ENCODE measurements at places on chromosomes 6 and 20. TPM values are rescaled to one million over a fixed set of nuclear protein-coding genes. Genes with fewer than 3 reads are reported as not detected.

- DNase-seq = no peak
Measured at GRCh38 chr6:156886409-156886808, 109.2 kb downstream of the ARID1B start.

Gene TCP11
- not detected for total RNA-seq

DNA sequence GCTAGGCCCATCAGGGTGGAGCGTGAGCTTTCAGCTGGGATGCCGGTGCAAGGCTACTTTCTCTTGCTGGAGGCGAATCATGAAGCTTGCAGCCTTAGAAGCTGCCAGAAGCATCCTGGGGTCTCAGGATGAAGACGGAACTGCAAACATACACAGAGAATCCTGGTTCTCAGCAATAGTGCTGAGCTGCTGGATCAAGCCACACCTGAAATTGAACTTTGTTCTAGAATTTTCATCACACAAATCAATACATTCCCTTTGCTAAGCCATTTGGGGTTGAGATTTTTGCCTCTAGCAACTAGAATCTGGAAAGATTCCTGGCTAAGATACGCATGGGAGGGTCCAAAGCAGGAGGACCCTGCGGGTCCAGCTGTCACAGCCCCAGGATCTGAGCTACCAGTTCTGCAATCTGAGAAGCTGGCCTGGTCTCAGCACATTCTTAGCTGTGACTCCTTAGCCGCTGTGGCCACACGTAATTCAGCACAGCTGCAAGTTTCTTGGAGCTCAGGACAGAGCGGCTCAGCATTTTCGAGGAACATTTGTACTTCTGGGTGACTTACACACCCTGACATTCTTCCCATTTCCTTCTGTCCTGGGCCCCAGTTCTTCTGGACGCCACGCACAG, 6.6 kb upstream of the ARFGAP1 start:
- DNase-seq = no peak

- no peak for DNase-seq
Measured at GRCh38 chr6:17879184-17879583, 108.3 kb downstream of the KIF13A start.

DNA sequence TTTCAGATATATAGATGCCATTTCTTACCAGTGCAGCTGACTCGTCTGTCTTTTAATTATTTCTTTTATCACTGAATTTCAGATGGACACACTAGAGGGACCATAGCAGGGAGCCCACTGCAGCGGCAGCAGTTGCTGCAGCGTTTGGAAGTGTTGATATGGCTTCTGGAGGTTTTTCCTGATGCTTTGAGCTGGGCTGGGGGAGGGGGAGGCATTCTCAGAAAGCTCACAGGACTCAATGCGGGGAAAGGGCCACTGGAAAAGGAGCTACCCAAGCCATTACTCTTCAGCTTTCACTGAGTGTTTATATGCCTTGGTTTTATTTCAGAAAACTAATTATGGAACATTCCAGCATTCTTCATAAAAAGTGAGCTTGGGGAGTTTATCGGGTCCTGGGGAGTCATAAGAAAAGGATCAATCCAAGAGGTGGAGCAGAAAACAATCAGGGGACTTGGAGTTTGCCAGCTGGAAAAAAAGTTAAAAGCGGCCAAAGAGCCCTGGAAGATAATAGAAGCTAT, 740.4 kb upstream of the FLRT3 start:
- no peak for DNase-seq

Gene CFB
- 41.4 TPM for total RNA-seq

DNA sequence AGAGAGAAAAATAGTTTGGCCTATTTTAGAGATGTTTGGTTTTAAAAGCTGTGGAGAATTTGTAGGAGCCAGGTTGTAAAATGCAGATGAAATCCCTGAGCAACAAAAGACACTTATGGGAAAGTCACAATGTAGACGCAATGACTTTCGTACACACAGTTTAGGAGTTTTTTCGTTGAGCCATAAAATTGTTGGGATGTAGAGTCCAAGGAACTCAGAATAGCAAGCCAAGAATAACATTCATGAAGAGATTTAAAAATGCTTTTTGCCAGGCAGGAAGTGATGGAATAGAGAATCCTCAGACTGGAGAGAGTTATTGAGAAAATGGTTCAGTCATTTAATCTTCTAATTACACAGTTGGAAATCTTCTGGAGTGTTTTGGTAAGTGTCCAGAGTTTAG, 11.5 kb upstream of the PROKR2 start:
- no peak for DNase-seq

- DNase-seq = no peak
Measured at GRCh38 chr6:142705054-142705453, 239.9 kb downstream of the HIVEP2 start.

GRCh38 chr6:16338577-16339264, 100.3 kb downstream of the GMPR start:
- peak; percentile 70 for DNase-seq

- DNase-seq = no peak
Measured at GRCh38 chr6:113128661-113129060, 728.5 kb upstream of the MARCKS start.

GRCh38 chr6:1840491-1841121, 230.9 kb downstream of the FOXC1 start:
- no peak for DNase-seq

Gene SMIM8
- 13.1 TPM for total RNA-seq

DNA sequence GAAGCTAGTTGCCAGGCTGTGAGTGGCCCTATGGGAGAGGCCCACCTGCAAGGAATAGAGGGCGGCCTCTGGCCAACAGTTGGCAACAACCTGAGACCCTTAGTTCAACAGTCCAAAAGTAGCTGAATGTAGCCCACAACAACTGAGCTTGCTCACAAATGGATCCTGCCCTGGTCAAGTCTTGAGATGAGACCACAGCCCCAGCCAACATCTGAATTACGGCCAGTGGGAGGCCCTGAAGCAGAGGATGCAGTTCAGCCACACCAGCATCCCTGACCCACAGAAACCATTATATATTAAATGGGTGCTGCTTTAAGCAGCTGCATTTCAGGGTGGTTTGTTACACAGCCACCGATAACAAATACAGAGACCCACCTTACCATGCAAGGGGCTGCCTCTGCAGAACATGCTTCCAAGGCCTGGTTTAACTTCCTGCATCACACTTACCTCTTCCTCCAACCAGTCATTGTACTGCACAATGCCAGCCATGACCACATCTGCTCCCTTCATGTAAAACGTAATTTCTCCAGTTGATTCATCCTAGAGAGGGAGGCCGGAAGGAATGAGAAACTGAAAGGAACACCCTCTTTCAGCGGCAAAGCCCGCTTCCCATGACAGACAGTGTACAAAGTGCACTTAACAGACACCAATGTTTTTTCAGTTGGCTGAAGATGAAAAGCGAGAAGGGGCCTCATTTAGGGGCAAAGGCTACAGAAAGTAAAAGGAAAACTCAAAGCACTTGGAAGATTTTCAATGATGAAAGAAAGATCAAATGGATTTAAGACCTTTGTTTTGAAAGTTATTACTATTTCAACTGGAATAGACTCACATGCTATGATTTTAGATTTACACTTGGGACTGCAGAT, 86.2 kb upstream of the NFATC2 start:
- DNase-seq = no peak

DNA sequence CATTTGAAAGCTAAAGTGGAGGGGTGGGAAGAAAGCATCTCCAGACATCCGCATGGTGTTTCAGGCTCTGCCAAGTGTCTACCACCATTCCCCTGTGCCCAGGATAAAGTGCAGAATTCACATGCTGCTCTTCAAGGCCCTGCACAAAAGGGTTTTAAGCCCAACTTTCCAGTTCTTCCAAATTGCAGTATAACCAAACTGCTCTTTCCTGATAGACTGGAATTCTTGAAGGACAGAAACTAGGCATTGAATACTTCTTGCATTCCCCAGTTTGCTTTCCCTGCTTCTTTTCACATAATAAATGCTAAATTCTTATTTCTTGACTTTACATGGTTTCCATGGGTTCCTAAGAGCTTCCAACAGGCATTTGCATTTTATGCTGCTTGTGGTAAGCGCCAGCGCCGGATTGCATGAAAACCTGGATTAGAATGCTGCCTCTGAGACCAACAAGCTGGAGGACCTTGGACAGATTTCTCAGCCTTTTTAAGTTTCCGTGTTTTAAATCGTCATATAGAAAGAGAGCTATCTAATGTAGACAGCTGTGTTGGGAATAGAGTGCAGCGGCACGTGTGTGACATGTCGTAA, 7.9 kb downstream of the SOX4 start:
- no peak for DNase-seq

GRCh38 chr6:155341130-155341828, 27.0 kb upstream of the TFB1M start:
- no peak for DNase-seq

Gene EFCAB8
- total RNA-seq = 1.0 TPM

Gene TSHZ2
- 23.3 TPM for total RNA-seq

Gene CLDN20
- not detected for total RNA-seq

Gene WFDC12
- not detected for total RNA-seq

DNA sequence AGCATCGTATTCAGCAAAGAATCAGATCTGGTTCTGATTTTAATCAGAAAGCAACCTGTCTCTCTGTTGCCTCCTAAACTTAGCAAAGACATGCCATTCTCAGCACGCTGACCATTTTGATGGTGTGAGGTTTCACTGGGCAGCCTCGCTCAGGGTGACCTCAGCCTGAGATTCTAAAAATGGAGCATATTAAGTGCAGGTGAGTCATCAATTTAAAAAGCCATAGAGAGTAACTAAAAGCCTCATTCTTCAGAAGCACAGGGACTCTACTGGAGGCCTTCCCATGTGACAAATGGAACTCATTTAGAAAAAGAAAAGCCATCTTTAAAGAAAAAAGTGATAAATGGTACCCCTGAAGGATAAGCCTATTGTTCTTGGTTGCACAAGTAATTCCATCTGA, 91.3 kb downstream of the FILIP1 start:
- DNase-seq = no peak

- DNase-seq = no peak
Measured at GRCh38 chr6:42359021-42359420, 92.7 kb downstream of the TRERF1 start.

- no peak for DNase-seq
Measured at GRCh38 chr6:77986380-77987034, 333.7 kb downstream of the MEI4 start.

GRCh38 chr20:38893056-38893564, 33.1 kb upstream of the FAM83D start:
- no peak for DNase-seq

DNA sequence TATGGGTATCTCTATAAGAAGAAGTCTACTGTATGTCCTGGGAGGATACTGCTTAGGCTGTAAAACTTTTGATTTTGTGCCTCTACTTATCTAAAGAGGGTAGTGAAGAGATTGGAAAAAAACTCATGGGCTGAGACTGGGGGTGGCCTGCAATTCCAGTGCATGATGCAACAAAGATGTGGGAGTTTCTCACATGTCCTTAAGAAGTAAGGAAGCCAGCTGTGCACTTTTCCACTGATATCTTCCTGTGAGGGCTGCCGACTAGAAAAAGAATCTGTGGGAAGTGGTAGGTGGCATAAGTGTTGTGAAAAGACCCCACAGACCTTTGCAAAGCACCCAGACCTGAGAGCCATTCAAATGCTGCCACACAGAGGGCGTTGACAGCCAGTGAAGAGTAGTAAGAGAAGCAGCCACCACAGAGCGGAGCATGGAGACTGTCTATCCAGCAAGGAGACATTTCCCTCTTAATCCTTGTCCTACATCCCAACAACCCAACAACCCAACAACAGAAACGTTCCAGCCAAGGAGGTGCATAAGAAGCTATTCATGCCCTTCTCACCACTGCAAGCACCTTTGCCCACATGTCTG, 65.1 kb downstream of the PFDN4 start:
- no peak for DNase-seq

DNA sequence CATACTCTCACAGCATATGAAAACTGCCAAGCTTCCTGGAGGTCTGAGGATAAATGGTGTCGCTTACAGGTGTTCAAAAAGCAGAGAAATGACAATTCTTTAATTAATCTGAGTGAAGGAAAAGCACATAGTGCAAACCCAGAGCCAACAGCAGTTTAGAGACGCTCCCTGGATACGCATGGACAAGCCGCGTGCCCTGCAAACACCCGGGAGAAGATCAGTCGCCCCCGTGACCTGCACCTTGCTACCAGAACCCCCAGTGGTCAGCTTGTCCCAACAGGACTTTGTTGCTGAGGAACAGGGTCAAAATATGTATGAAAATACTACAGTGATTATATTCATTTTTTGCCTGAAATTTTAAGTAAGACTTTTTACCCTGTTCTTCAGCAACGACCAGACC, 93.9 kb downstream of the PSMG4 start:
- DNase-seq = no peak

DNA sequence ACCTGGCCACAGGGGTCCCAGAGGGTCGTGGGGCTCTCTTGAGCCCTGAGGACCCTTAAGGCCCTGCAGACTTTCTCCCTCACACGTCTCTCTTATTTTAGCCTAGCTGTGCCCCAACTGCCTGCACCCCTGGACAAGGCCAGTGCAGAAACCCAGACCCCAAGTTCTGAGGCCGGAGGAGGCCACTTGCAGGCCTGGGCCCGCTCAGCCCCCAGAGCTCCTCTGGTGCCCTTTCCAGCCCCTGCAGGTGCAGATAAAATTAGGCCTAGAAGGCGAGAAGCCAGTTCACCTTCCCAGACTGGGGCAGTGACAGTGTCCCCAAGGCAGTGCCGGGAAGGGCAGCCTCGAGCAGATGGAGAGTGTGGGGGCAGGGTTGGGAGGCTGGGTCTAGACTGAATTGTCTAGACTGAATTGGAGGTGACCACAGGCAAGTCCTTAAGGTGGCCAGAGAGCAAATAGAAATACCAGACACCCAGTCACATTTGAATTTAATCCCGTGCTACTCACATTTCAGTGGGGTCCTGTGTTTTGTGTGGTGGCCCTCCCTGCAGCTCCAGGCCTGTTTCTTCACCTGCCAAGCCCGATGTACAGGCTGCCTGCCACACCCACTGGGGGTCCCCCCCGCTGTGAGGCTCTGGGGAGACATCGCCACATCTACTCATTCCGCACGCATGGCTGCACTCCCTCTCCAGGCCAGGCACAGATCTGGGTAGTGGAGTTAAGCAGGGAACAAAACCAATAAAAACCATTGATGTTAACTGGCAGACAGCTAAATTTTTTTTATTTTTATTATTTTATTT, 8.6 kb upstream of the IP6K3 start:
- peak; percentile 80 for DNase-seq

Gene SALL4
- 2.3 TPM for total RNA-seq

- DNase-seq = no peak
Measured at GRCh38 chr6:2432292-2432691, 186.9 kb upstream of the GMDS start.

All from ureter (tissue), 1 donor.